ENCODE measurements at places on chromosomes 3 and 15.
A peak's percentile ranks its signal among the peaks of the same experiment; 100 is the strongest.

GRCh38 chr3:124951511-124952281, 17.1 kb upstream of the MUC13 start:
- no peak for DNase-seq

GRCh38 chr3:161781381-161781780, 284.8 kb downstream of the OTOL1 start:
- DNase-seq = no peak

- DNase-seq = no peak
These were observed 526.9 kb downstream of the PYDC2 start for GRCh38 chr3:191987831-191988350.

DNA sequence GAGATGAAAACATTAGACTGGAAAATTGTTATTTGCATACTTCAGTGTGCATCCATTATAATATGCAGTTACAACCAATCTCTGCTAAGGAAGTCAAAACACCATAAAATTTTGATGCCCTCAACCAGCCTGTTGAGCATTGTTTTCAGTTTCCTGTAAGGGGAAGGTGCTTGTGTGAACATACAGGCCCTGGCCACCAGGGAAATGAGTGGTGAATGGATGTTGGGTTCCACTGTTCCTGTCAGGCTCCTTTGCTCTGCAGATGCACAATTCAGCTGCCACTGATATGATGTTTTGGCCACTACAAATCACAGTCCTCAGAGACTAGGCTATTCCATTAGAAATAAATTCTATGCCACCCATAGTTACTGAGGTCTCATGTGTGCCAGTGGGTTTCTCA, 184.6 kb downstream of the SYNPR start:
- no peak for DNase-seq

DNA sequence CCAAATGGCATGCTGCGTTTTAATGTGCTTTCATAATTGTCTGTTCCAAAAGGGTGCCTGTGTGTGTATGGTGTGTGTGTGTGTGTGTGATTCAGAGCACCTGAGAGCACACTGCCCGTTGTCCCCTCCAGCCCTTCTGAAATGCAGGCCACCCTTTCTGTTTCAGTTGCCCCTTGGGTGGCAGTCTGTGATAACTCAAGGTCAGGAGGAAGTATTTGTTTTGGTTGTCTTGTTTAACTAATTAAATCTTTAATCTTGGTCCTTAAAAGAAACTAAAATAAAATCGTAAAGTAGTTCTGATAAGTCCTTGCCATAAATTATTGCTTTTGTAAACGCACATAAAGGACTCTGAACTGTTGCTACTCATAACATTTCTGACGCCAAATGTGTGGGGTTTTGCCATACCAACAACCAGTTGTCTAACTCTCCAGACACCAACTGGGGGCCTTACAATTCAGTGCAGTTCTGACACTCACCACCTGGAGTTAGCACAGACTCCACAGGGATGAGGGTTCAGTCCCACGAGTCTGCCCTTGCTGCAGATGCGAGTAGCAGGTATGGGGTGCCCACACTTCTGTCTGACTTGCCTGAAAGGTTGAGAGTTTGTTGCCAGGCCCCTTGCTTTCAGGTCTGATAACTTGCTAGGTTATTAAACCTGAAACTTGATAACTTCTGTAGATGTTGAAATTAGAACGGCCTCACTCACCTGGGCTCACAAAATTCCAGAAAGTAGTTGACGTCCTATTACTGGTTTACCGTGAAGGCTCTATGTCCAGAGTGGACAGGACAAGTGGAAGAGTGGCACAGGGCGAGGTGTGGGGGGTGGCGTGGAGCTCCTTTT, 157.3 kb downstream of the IGF1R start:
- DNase-seq = no peak

- DNase-seq = peak; percentile 30
These were observed 586 bp downstream of the LRRK1 start for GRCh38 chr15:100919481-100920405.

DNA sequence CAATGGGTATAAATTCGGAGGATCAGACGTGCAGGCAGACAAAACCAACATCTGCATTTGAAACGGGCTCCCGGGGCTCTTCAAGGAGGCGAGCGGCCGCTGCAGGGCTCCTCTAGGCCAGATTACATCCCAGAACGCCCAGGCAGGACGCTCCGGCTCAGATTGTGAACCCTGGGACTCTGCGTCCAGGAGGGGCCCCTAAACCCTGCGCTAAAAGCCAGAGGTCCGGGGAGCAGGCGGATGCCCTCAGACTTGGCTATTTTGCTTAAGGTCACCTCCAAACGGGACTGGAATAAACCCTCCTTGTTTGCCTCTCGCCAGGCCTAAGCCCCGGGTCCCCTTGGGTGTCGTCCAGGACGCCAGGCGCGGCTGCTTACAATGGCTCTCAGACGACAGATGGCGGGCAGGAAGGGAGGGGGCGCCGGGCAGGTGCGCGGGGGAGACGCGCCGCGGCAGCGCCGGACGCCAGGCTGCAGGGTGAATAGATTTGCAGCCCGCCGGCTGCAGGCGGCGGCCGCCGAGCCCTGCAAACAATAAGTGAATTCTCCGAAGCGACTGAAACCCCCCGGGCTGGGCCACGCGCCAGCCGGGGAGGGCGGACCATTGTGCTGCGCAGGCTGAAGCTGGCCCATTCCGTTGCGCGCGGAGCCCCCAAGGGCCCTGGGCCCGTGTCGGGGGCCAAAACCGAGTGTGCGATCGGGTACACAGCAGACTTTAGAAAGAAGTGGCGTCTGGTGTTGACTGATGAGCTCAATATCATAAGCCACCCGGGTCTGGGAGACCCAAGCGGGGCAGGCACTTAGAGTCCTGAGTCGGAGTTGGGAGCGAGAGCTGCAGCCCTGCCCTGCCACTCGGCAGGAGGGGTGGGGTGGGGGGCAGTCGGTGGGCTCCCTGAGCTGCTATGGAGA, 32.3 kb upstream of the AMOTL2 start:
- DNase-seq = no peak

DNA sequence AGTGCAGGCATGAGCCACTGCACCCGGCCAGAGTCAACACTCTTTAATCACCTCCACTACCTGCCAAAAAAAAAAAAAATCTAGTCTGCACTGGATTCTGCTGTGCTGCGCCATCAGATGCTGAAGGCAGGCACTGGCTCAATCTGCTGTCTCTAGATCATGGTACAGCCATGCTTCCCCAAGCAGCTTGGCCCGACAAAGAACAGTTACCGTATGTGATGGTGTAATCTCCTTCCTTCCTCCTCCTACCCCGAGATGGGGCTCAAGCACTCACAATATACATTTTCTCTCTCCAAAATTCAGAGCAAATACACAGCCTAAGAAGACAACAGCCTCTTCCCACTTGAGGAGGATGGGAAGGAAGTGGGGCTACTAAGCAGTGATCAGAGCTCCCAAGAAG, 45.1 kb downstream of the DAPK2 start:
- DNase-seq = no peak

- no peak for DNase-seq
These were observed 479.2 kb downstream of the LPP start for GRCh38 chr3:188633206-188633605.

- DNase-seq = no peak
These were observed 47.6 kb downstream of the GPR160 start for GRCh38 chr3:170085396-170085795.

GRCh38 chr3:159749406-159749805, 239.2 kb upstream of the IL12A start:
- no peak for DNase-seq

DNA sequence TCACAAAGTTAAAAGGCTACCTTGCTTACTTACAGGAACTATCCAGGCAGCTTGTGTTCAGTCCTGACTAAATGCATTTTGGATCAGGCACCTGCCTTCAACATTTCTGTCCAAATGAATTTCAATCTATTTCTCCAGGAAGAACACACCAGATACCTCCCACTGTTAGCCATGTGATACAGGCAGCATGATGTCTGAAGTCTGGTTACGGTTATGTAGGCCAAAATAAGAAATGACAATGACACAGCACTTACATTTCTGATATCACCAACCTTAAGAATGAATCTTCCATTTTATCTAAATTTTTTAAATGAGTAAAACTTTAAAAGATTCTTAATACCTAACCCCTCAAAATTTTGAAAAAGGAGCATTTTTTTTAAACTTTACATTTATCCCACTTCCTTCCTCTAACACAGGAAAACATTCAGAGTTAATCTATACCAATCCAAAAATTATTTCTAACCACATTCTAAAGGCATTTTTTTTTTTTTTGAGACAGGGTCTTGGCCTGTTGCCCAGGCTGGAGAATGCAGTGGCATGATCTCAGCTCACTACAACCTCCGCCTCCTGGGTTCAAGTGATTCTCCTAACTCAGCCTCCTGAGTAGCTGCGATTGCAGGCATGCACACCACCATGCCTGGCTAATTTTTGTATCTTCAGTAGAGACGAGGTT, at the start of gene MAP4:
Gene MAP4 (minus strand): TSS at position 116 of the 673 bp plus-strand sequence. CDS start 17,556 bp downstream, outside the sequence.
- no peak for DNase-seq

DNA sequence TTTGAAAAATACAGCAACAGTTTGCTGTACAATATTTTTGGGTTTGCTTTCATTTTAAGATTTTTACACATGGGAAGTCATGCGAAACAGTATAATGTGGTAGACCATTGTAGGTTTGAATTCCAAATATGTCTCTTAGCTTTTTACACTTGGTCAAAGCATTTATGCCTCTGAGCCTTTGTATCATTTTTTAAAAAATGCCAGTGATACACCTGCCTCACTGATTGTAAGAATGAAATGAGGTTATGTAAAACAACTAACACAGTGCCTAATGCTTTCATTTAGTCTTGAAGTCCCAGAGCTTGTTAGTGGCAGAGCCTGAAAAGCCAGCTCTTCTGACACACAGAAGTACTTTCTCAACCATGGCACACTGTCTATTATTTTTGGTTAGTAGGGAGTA, 202.0 kb downstream of the UBE2E2 start:
- no peak for DNase-seq

- no peak for DNase-seq
These were observed 513.9 kb upstream of the NR2F2 start for GRCh38 chr15:95816591-95816990.

GRCh38 chr15:90336705-90337141, 15.4 kb upstream of the ZNF774 start:
- peak; percentile 45 for DNase-seq

GRCh38 chr15:73601451-73602445, 31.4 kb downstream of the NPTN start:
- DNase-seq = no peak

GRCh38 chr3:124282751-124283651, 291.1 kb upstream of the ROPN1 start:
- no peak for DNase-seq

DNA sequence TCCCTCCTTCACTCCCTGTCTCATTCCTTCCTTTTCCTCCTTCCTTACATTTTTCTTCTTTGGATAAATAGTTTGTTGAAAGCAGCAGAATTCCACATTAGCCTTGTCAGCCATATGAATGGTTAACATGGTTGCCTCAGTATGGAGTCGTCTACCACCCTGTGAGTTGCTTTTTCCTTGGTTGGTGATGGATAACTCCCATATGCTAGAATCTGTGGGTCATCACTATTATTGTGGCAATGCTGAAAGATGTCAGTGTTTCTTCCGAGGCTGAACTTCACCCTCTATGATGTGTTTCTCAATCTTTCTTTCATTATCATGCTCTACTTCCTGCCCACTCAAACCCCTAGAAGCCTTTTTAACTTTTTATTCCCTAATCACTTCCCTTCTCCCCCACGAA, 481.8 kb upstream of the KCNMB2 start:
- no peak for DNase-seq

- no peak for DNase-seq
These were observed 523.4 kb downstream of the CADM2 start for GRCh38 chr3:85482213-85482490.

GRCh38 chr3:72259755-72260587, 475.0 kb upstream of the PROK2 start:
- DNase-seq = no peak

GRCh38 chr15:25515633-25516032, 76.8 kb upstream of the UBE3A start:
- DNase-seq = no peak

DNA sequence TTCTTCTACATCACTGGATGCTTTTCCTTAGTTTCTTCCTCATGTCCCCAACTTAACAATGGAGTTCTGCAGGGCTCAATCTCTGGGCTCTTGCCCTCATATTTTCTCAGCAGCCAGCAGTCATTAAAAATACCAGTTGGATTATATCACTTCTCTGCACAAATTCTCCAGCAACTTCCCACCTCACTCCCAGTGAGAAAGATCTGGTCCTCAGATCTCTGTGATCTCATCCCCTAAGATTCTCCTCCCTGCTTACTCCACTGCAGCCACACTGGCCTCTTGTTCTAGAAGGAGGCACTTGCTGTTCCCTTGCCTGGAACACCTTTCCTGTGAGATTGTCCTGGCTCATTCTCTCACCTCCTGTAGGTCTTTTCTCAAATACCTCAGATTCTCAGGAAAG, 6.1 kb downstream of the ERICH6 start:
- no peak for DNase-seq

GRCh38 chr3:139132976-139133375, 88.3 kb upstream of the PRR23C start:
- no peak for DNase-seq

DNA sequence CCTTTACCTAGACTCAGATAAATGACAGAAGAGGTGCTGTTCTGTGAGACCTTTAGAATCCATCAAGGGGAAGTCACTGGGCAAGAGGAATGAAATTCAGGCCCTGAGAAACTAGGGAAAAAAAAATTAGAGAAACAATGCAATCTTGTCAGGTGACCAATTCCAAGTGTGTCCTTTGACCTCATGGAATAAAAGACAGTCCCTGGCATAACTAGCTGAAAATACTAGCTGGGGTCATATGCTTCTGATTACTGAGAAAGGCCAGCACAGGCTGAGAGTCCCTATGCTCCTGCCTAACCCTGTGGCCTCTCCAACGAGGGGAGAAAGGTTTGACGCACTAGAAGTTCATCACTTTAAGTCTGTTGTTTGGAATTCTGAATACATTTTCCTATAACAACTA, 167.3 kb downstream of the XXYLT1 start:
- DNase-seq = no peak

DNA sequence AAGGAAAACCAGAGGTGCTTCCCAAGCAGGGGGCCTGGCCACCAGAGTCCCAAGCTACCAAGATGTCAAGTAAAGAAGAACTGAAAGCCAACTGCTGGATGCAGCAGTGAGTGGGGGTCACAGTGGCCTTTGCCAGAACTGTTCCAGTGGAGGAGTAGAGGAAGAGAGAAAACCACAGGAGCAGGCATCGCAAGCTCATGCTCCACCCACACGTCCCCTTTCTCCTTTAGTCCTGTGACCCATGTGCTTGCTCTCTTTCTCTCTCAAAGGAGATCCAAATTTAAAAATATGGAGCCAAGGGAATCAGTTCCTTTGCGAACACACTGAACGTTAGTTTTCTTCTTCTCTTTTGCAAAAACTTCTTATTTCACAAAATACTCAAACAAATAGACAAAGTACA, 12.4 kb upstream of the ABHD2 start:
- DNase-seq = no peak

DNA sequence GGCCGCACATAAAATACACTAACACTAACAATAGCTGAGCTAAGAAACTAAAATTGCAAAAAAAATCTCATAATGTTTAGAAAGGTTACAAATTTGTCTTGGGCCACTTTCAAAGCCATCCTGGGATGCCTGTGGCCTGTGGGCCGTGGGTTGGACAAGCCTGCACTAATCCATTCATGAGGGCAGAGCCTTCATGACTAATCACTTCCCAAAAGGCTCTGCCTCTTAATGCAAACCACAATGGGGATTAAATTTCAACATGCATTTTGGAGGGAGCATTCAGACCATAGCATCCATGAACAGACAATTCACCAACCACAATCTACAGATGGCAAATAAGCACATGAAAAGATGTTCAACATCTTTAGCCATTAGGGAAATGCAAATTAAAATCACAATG, 128.2 kb downstream of the SUCLG2 start:
- DNase-seq = no peak

- DNase-seq = no peak
These were observed 234.7 kb downstream of the NFKBIZ start for GRCh38 chr3:102084006-102084405.

- DNase-seq = no peak
These were observed 311.9 kb downstream of the EDEM1 start for GRCh38 chr3:5499404-5499803.

All from activated naive CD4-positive, alpha-beta T cell treated with anti-CD3 and anti-CD28 coated beads, Interleukin-2, amount 10 ng/mL, durations not matched to agents 7 days and 5 days (primary cell).